ENCODE measurements at places on chromosomes 1 and 21. TPM values are rescaled to one million over a fixed set of nuclear protein-coding genes. Genes with fewer than 3 reads are reported as not detected.

DNA sequence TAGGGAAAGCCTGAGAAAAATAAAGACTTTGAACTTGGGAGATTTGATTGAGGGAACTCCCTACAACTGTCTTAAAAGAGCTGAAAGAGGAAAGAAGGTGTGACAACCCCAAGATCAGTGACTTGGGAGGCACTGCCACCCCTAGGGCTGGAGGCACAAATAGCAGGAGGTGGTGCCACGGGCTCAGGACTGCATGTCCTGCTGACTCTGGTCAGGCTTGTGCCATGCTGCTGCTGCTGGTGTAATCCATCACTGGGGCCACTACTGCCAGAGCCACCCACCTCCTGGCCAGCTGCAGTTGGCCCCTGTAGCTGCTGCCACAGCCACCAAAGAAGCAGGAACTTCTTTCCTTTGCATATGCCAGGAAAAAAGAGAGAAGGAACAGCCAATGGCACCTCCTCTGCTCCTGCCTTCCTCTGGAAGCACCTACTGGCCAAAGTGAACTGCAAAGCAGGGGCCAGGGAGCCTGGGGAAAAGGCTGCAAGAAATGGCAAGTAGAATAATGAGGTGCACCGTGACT, 730.3 kb downstream of the PTPRU start:
- DNase-seq: no peak

GRCh38 chr1:234490793-234491479, 12.0 kb upstream of the TARBP1 start:
- peak; percentile 11 for DNase-seq

DNA sequence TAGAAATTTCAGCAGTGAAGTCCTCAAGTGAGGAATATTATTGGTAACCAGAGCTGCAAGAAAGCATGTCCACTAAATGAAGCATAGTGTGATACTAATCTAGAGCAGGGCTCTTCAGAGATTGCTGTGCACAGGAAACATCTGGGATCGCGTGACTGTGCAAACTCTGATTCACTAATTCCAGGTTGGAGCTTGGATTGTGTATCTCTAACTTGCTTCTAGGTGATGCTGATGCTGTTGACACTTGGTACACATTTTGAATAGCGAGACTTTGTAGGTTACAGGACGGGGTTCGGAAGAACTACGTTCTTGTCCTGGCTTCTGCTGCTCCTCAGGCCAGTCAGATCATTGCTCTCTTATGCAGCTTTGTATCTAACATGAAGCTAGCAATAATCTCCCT, 66.5 kb downstream of the PRRX1 start:
- DNase-seq: no peak

DNA sequence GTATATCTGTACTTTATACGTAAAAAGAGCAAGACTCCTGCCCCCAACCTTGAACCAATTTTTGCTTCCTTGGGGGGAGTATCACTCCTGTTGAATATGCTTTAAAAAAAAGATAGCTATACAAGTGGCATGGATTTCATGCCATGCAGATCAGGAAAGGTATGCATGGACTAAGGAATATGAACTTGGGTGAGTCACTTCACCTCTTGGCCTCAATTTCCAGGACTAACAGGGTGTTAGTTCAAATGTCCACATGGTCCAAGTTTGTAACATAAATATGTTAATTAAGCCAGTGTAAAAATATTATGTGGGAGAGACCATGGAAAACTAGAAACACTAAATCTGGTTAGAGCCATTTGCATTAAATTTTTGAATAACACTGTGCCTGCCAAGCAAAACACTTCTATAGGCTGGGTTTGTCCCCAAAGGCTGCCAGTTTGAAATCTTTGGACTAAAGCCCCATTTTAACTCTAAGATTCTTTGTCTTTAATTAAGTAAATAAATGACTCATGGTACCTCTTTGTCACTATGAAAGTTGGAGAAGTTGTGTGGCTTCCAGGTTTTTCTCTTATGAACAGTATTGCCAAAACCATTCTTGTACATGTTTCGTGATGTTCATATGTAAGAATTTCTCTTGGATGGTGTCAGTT, 33.1 kb downstream of the FAM177B start:
- no peak for DNase-seq

DNA sequence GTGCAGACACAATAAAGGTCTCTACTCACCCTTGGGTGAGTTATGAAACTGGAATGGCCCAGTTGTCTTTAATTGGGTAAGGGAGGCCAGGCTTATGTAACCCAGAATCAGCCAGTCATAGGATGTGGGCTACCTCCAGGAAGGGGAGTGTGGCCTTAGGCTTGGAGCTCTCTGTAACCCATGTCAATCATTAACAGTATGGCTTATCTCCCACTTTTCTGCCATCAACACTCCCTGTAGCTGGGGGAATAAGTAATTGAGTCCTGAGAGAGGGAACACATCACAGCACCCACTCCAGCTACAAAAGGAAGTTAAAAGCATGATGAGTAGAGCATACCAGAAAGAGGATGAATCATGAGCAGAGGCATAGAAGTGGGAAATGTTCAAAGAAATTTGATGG, 327.0 kb upstream of the DUSP10 start:
- DNase-seq: no peak

GRCh38 chr1:145917595-145917994, 922 bp downstream of the PEX11B start:
- DNase-seq: no peak

DNA sequence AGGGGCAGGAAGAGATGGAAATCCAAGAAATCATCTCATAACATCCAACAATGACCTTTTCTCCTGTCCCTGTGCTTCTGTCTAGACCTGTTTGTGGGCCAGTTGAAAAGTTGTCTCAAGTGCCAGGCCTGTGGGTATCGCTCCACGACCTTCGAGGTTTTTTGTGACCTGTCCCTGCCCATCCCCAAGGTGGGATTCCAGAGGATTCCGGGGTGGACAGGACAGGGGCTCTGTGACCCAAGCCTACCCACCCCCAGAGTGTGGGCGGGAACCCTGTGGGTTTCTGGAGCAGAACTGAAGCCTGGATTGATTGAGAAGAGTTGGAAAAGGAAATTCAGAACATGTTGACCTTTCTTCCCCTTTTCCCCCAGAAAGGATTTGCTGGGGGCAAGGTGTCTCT, 2.4 kb upstream of the PPOX start:
- no peak for DNase-seq

DNA sequence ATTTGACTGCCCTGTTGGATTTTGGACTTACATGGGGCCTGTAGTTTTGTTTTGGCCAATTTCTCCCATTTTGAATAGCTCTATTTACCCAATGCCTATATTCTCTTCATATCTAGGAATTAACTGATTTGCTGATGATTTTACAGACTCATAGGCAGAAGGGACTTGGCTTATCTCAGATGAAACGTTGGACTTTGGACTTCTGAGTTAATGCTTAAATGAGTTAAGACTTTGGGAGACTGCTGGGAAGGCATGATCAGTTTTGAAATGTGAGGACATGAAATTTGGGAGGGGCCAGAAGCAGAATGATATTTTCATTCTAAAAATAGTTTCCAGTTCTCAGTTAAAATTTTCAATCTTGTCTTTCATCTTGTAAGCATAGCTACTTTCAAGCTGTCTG, 222.3 kb downstream of the COP1 start:
- DNase-seq: no peak

- no peak for DNase-seq
Measured at GRCh38 chr1:195345149-195345548, 1263.1 kb downstream of the KCNT2 start.

DNA sequence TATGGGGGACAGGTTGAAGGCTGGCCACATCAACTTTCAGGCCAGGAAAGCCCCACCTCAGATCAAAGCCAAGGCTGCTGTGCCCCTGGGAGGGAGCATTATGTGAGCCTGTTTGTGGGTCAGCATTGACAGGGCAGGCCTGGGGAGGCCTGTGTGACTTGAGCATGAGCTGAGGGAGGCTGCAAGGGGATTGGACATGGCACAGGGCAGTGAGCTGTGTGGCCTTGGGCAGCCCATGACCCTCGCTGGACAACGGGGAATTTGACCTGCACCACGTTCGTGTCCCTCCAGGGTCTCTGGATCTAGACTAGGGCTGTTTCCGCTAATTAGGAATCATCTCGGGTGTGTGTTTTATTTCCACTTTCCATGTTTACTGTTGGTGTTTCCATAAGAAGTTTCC, 17.5 kb upstream of the LEFTY1 start:
- DNase-seq: no peak

GRCh38 chr1:204711103-204711946, 25.8 kb upstream of the LRRN2 start:
- no peak for DNase-seq

- no peak for DNase-seq
Measured at GRCh38 chr1:34002810-34003209, 138.9 kb downstream of the HMGB4 start.

DNA sequence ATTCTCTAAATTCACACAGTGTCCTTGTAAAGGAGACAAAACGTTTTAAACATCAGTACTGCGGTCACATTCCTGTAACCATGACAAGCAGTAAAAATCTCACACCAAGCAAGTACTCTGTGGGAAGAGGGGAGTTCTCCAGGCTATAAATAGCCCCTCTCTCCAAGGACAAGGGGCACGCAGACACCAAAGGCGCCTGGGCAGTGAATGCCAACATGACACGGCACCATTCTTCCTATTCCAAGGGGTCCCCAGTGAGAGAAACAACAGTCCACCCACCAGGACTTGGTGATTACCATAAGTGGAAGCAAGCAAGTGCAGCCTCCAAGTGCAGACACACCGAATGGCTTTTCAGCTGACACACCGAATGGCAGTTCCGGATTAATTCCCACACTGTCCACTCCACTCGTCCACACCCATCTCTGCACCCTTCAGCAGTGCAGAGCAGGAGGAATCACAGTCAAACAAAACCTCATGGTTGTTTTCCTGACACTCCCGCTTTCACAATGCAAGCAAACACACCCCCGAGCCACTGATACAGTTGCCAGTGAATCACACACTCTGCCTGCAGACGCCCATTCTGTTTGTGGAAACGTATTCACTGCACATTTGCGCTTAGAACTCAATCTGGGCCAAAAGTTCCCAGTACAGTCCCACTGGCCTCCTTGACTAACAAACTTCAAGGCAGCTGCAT, 1.8 kb downstream of the PTTG1IP start:
- peak; percentile 57 for DNase-seq

- no peak for DNase-seq
Measured at GRCh38 chr1:201363467-201363866, 14.0 kb downstream of the TNNT2 start.

- DNase-seq: no peak
Measured at GRCh38 chr1:229388897-229389580, 44.9 kb downstream of the ACTA1 start.

- DNase-seq: peak; percentile 46
Measured at GRCh38 chr1:181423301-181423918, 59.9 kb upstream of the CACNA1E start.

DNA sequence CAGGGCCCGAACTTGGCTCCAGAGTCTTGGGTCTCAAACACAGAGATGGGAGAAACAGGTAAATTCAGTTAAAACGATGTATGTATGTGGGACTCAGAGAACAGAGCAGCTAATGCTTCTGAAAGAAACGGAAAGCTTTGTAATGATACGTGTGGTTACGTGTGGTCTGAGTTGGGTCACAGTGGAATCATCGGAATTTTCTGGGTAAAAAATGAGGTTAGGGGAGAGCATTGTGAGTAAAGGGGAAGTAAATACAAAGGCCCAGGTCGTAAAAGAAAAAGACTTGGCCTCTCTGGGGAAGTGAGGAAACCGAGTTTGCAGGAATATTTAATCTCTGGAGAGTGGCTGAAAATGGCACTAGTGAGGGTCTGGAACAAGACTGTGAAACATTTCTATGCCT, 8.3 kb downstream of the NHLH2 start:
- no peak for DNase-seq

GRCh38 chr1:4460651-4461050, 193.8 kb upstream of the AJAP1 start:
- DNase-seq: no peak

DNA sequence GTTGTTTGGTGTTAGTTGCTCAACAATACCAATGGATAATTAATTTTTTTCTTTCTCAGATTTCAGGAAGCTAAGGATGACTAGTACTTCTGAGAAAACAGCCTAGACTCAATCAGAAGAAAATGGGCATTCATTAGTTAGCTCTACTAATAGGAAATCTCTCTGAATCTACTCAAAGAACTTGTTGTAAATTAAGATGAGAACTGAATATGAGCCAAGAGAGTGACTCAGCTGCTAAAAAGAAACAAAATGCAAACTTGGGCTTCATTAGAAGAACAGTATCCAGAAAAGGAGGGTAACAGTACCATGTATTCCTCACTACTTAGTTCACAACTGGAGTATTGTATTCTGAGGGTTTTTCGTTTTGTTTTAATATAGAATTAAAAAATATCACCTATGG, 12.5 kb downstream of the FOXJ3 start:
- DNase-seq: no peak

DNA sequence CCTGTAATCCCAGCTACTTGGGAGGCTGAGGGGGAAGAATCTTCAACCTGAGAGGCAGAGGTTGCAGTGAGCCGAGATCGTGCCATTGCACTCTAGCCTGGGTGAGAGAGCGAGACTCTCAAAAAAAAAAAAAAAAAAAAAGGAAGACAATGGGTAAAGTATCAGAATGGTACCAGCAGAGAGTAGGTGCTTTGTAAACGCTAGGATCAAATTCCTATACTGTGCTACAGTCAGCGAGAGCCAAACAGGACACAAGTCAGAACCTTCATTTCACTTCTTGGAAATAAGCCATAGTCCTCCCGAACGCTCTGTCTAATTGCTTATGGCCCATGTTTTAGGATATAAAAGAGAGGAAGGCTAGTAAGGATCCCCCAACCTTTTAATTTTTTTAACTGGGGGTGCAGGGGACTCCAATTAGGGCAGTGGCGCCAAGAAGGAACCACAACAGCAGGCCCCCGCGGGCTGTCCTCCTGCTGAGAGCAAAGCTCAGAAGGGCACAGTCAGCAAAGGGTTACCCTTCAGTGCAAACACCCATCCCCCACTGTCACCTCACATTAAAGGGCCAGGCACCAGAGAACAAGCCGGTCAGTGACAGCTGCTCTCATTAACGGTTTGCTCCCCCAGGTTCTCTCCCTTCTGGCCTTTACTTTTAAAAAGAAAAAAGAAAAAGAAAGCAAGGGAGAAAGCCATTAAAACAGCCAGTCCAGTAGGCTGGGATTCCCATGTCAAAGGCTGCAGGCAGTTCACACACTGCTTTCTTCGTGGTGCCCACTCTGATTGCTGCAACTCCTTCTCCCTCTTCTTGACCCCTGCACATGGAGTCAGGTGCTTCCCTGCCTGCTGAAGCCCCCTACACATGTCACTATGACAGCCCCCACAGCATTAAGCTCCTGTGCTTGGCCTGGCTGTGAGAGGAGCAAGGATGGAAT, 69.4 kb downstream of the PLPP3 start:
- no peak for DNase-seq

The MCOLN3 gene
- 57.6 TPM for total RNA-seq

The ANGPTL7 gene
- total RNA-seq: 3.4 TPM

The KIF14 gene
- 0.84 TPM for total RNA-seq

The S100A2 gene
- not detected for total RNA-seq
